Lower lobe of right lung (tissue), 2 donors: ENCODE measurements at places on chromosomes 6 and 20.

GRCh38 chr6:27474672-27475071 lies 1.8 kb upstream of the ZNF184 start:
- no peak for DNase-seq

GRCh38 chr6:90068703-90069523 lies 174.6 kb downstream of the GJA10 start:
- DNase-seq, result no peak

- peak; percentile 69 for DNase-seq
Measured at GRCh38 chr20:18001131-18001921, 32.5 kb downstream of the MGME1 start.

DNA sequence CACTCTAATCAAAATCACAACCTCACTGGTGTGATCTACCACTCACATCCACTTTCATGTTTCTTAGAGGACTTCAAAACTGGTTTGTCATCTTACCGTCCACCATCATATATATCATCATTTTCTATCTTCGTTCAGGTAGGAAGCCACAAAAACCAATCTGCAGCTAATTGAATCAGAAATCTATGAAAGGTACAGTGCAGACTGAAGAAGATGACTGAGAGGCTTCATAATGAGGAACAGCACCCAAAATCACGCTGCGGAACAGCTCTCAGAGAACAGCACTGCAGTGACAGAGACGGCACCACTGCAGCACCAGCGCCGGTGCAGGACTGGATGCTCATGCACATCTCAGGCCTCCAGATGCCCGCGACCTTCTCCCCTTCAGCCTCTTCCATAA lies 13.0 kb downstream of the GMDS start:
- no peak for DNase-seq

- DNase-seq, result no peak
Measured at GRCh38 chr6:84926189-84927155, 162.1 kb upstream of the TBX18 start.

GRCh38 chr6:116385921-116386320 lies 15.2 kb downstream of the DSE start:
- DNase-seq, result no peak

DNA sequence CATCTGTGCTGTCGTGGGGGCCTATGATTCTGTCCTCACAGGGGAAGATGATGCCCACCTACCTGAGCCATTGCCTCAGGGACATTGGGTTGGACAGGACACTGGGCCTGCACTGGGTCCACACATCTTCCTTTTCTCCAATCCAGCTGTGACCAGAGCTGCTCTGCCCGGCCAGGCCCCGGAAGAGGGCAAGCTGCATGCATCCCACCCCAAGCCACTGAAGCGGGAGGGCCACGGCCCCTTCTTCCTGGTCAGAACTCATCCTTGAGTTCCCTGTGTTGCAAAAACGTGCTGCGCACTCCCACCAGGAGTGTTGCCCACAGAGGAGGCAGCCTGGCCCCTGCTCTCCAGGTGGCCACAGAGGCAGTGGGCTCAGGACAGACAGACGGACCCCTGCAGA lies 38.2 kb downstream of the SPDEF start:
- DNase-seq, result peak; percentile 25
